Fibroblast of skin of scalp (primary cell): ENCODE measurements at places on chromosomes 4 and X.

DNA sequence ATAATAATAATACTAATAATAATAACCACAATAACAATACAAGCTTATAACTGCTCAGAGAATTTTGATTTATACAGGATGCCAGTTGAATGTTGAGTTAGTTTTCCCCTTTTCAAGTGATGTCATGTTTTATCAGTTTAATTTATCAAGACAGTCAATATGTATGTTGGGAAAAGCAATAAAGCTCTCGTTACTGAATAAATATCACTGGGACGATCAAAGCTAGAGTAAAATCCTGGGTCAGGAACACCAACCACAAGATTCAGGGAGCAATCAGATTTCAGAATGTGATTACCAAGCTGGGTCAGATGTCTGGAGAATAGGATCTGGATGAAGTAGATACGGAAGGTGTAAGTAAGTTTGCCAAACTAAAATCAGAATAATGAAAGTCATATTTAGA lies 179.6 kb downstream of the GRID2 start:
- DNase-seq: no peak

DNA sequence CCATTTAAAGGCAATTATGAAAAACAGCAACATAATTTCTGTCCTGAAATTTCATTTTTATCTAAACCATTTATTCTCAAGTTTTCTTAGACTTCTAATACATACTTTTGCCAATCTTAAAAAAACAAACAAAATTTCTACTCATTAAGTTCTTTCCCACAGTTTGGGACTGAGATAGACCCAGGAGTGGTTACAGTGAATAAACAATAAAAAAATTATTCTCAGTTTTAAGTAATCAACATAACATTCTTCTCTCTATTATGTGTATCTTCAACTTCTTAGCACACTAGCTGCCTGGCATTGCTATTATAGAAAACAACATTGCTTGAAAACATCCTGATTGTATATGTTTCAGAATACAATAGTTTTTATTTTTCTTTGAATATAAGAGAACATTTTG lies 532.8 kb downstream of the IL15 start:
- no peak for DNase-seq

- DNase-seq: no peak
Observed at GRCh38 chr4:183831026-183831446, 74.1 kb upstream of the STOX2 start.

GRCh38 chr4:101065346-101065745 lies 282.0 kb downstream of the PPP3CA start:
- no peak for DNase-seq

GRCh38 chrX:153687121-153688039 lies at the start of gene SLC6A8:
SLC6A8 (plus strand) TSS chrX:153687926; CDS start chrX:153688575, 649 bp downstream.
- peak; percentile 78 for DNase-seq

DNA sequence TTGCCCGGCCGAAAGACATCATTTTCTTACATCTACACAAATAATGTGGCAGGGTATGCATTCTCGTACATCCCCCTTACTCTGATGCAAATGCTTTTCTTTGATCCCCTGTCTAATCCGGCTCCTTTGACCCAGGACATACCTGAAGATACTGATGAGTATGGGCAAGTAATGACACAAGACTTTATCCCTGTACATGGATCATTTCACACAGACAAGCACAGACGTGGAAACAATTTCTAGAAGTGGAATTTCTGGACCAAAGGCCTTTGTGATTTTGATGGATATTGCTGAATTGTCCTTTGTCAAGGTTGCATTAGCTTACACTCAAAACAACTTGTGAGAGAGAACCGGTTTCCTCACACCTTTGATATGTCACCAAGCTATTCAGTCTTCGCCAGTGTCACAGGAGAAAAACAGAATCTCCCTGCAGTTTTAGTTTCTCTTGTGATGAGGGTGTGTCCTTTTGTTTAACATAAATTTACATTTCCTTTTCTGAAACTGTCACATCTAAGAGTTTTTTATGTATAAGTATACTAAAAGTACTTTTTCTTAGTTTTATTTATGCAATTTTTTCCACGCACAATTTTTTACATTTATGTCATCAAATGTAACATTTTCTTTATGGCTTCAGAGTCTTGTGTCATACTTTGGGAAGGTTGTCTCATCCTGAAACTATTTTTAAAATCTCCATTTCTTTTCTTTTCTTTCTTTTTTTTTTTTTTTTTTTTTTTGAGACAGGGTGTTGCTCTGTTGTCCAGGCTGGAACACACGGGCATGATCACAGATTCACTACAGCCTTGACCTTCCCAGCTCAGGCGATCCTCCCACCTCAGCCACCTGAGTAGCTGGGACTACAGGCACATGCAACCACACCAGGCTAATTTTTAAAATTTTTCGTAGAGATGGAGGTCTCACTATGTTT lies 25.2 kb downstream of the RWDD4 start:
- peak; percentile 32 for DNase-seq
